ENCODE measurements at places on chromosomes 13 and 19.
A peak's percentile ranks its signal among the peaks of the same experiment; 100 is the strongest.

GRCh38 chr13:113599391-113599790 is 14.8 kb downstream of the TFDP1 start:
- no peak for DNase-seq

- DNase-seq, result no peak
Observed at GRCh38 chr19:20471431-20471830, 94.2 kb downstream of the ZNF737 start.

- peak; percentile 33 for DNase-seq
Observed at GRCh38 chr13:23377983-23378632, 55.4 kb downstream of the SACS start.

DNA sequence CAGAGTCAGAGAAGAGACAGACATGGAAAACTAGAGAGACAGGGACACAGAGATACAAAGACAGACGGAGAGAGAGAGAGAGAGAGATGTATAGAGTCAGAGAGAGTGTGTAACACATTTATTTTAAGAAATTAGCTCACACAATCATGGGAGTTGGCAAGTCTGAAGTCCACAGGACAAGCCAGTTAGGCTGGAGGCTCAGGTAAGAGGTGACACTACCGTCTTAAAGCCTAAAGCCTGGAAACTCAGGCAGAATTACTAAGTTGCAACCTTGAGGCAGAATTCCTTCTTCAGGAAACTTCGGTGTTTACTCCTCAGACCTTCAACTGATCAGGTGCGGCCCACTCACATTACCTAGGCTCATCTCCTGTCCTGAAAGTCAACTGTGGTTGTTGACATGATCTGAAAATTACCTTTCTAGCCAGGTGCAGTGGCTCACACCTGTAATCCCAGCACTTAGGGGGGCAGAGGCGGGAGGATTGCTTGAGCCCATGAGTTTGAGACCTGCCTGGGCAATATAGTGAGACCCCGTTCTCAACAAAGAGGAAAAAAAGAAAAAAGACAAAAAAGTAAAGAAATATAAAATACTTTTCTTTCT is 2.8 kb upstream of the TNFSF14 start:
- DNase-seq, result no peak

GRCh38 chr19:16435238-16435917 is 36.4 kb downstream of the EPS15L1 start:
- DNase-seq, result no peak

DNA sequence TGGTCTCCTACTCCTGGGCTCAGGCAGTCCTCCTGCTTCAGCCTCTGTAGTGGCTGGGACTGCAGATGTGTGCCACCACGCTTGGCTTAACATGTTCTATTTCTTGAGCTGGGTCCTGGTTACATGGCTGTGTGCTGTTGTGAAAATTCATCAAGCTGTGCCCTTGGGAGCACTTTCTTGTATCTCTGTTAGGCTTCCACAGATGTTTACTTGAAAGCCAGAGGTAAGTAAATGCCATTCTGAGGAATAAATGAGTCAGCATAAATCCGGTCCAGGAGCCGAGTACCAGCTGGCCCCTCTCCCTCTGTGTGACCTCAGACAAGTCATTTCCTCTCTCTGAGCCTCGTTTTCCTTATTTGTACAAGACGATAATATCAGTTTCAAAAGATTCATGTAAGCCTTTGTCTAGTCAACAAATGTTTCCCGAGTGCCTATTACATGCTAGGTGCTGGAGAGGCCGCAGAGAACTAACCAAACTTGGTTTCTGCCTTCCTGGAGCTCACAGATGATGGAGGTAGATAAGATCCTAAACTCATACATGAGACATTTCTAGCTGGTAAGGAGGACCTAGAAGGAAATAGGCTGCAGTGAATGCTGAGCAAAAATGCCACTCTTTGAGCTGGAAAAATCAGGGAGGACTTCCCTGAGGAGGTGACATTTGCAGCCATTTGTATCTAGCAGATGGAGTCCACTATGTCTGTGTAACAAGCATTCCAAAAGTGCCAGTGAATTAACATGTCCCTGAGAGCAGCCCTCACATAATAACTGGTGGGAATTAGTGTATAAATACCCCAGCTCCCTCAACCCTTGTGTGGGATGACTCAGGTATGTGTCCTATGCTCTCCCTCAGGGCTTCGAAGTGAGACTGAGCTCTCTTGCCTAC is 2.7 kb upstream of the RASAL3 start:
- peak; percentile 73 for DNase-seq

GRCh38 chr13:50126993-50127725 is 111.9 kb downstream of the KCNRG start:
- peak; percentile 50 for DNase-seq

DNA sequence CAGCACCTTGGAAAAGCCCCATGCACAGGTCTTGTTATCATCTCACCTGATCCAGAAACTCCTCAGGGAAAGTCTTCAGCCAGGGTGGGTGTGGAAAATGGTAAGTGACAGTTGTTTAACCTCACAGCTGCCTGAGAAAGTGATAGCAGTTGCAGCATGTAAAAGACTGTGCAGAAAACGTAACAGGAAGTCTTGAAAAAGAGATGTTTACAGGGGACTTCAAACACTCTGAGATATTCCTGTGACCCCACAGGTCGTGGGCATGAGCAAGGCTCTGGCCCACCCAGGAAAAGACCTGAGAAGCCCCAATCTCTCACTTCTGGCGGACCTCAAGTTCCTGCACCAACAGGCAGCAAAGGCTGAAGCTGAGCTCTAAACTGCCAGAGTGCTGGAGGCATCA is 826.9 kb downstream of the UQCRFS1 start:
- DNase-seq, result no peak

GRCh38 chr13:67258482-67258881 is 28.3 kb upstream of the PCDH9 start:
- DNase-seq, result no peak

Data from stimulated activated naive CD8-positive, alpha-beta T cell treated with anti-CD3 and anti-CD28 coated beads, Interleukin-15, amount 100 ng/mL, for 72 hours (primary cell).